ENCODE measurements at places on chromosomes 6 and 20.

DNA sequence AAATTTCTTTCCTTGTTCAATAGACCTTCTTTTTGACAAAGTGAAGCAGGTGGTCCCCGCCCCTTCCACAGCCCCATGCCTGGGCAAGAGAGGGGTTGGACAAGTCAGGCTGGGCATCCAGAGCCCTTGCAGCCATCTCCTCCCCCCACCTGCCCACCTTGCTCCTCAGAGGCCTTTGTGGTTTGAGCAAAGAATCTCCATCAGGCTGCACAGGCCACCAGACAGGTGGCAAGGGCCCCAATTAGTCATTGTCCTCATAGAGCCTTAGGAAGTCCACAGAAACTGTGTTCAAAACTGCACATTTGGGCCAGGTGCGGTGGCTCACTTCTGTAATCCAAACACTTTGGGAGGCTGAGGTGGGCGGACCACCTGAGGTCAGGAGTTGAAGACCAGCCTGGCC lies 1.5 kb upstream of the MAPK13 start:
- no peak for DNase-seq

GRCh38 chr20:47620808-47621805 lies 119.4 kb downstream of the NCOA3 start:
- DNase-seq: no peak

DNA sequence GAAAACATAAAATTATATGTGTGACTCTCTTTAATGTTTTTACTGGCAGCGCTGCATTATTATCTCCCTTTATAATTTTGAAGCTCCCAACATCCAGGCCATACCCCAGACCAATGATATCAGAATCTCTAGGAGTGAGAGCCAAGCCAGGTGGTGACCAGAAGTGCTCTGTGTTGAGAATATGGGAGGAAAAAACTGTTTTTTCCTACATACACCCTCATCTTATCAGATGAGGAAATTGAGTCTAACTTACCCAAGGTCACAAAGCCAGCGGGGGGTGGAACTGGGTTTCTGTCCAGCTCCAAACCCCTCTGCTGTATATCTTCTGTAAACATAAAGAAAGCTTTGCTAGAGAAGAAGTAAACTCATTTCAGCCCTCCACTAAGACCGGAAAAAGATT lies 42.5 kb downstream of the LY86 start:
- DNase-seq: no peak

GRCh38 chr20:33674294-33675135 lies at the start of gene NECAB3:
TSS of gene NECAB3 (minus strand) at chr20:33674428. CDS start at chr20:33674352, 76 bp downstream.
- DNase-seq: peak; percentile 78

DNA sequence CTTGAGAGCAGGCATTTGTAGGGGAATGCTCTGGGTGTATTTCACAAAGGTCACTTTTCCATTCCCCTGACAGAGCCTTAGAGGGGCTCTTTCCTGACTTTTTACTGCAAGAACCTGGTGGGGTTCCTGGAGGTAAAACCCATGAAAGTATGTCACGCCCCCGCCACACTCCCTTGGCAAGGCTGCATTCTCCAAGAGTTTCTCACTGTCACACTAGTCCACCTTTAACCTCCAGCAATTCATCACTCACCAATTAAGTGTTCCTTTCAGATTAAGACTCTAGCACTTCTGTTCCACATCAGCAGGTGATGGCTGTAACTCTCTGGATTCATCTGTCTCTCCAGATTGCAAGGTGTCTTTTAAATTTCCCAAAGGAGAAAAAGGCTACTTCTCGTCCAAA lies 32.7 kb upstream of the NKX2-4 start:
- DNase-seq: no peak

GRCh38 chr6:25354078-25354932 lies 75.1 kb downstream of the CARMIL1 start:
- DNase-seq: no peak

DNA sequence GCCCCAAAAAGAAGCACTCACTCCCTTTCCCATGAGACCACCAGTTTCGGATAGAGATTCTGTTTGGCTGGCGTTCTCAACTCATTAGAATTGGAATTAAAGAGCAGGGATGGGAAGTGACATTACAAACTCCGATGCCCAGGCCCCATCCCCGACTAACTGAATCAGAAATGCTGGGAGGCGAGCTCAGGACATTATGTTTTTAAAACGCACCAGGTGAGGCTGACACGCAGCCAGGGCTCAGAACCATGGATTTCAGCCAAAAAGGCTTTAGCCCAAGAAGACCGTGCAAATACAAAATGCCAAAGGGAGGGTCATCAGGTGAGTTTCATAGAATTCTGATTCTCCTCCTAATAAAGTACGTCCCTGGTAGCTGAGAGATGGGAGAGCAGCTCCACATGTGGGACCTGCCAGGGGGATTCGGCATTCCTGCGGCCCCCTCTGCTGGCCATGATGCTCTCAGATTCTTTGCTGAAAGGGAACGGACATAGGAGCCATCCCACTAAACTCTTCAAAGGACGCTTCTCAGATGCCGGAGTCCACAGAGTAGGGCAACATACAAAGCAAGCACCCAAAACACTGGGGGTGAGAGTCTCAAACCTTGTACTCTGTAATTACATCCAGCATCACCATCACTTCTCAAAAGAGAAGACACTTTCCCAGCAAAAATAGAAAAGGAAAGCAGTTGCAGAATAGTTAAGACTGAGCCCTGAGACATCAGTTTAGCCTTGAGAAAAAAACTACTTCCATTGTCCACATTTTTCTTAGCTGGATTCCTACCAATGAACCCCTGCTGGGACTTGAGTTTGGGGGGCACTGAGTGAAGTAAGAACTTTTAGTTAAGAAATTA lies 205.2 kb downstream of the BMP7 start:
- DNase-seq: peak; percentile 80

DNA sequence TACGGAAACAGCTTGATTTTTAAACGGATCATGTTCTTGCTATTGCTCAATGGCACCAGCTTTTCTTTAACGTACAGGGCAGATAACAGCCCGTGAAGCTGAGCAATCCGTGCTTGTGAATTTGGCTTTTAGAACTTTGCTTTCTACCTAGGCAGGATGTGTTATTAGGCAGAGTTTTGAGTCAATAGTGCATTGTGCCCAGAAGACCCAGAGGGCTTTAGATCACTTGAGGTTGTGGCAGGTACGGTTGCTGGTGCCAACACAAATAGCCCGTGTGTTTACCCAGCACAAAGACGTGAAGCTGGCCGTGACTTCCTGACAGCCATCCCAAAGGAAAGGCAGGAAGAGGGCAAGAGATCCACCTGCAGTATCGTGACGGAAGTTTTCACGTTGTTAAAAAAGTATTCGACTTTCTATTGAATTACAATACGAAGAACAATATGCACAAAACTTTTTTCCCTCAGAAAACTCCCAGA lies 117.4 kb upstream of the FRMD1 start:
- DNase-seq: no peak

- no peak for DNase-seq
Observed at GRCh38 chr6:137217801-137218472, 1.2 kb downstream of the IFNGR1 start.

DNA sequence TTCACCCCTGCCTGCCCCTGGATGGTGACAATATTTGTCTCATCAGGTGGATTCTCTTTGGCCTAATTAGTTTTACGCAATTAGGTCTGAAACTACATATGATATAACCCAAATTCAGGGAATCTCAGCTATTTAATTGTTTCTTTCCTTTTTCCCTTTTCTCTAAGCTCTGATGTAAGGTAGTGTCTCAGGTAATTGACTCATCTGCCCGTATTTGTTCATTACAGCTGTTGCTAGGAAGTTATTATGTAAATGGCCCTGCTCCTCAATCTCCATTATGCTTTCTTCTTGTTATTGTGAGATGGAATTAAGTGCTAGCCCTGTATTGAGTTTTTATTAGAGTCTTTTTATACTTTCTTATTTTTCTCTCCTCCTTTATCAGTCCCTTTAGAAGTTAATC lies 378.2 kb upstream of the ARID1B start:
- DNase-seq: no peak

DNA sequence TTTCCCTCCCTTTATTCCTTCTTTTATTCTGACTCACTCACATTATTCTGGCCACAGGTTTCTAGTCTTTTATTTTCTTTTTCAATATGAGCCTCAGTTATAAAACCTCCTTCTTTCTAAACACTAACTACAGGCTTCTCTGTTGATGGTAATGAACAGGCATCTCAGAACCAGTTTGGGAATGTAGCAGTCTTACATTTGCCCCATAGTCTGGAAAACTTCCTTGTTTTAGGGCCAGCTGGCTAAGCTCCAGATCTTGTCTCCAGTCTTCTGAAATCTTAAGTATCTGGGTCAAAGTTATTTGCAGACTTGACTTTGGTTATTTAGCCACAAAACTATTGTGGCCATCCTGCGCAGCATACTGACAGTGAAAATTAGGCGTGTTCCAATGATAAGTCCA lies 97.0 kb upstream of the MAN1A1 start:
- DNase-seq: no peak

DNA sequence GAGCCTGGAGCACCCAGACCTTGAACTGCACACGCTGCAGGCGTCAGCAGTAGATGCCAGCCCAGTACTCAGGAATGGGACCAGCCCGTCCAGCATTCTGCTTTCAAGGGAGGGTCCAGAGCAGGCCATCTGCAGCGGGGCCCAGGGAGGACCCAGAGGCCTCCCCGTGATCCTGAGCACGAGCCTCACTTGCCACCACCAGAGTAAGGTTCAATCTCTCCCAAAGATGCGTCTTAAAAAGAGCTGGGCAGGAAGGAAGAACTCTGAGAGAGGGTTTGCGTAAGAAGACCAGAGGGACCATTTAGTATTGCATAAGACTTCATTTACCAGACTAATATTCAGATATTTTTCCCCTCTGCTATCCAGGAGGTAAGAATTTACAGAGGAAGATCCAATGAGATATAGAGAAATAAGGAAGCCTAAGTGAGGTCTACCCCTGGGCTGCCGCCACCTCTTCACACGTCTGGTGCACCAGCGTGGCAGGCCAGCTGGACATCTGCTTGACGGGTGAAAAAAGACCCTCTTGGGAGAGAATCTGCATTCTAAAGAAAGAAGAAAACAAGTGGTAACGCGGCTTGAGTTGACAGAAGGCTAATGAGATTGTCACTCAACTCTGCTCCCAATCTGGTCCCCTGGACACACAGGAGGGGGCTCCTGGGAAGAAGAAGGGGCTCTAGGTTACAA lies 107.3 kb downstream of the PRND start:
- no peak for DNase-seq

DNA sequence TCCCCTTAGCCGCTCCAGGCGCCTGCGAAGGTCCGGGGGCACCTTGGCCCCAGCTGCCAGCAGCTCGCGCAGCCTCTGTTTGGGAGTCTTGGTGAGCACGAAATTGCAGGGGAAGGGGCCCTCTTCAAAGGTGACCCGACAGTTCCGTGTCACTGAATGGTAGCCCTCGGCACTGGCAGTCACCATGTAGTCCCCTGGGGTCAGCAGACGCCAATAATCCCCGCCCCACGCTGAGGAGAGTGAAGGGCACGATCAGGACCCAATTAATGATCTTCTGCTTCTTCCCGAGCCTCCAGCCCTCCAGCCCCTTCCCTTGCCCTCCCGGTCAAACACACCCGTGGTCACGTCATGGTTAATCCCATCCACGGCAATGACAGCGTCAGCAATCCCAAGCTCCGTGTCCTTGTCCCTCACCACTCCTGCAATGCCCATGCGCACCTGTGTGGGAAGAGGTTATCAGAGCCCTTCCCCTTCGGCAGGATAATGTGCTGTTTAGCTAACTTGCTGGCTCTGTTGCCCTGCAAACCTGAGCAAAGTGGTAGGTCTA lies 6.2 kb downstream of the CPXM1 start:
- no peak for DNase-seq

GRCh38 chr20:40144581-40144980 lies 544.5 kb downstream of the MAFB start:
- DNase-seq: no peak

DNA sequence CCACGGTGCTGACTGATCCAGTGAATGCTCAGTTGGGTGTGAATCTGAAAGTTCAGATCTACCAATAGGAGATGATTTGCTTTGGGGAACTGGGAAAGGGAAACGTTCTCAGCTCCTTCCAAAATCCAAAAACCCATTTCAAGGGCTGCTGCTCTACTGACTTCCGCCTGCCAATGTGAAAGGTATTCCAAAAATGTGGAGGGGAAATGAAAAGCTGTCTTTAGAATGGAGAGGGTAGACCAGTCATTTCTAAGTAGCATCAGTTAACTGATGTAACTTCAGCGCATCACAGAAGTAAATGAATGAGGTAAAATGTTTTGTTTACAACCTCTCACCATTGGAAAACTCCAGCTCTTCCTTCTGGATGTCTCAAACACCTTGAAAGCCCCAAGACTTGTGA lies 19.6 kb upstream of the EYA2 start:
- DNase-seq: no peak

GRCh38 chr20:46964618-46965455 lies 70.2 kb downstream of the EYA2 start:
- DNase-seq: no peak

DNA sequence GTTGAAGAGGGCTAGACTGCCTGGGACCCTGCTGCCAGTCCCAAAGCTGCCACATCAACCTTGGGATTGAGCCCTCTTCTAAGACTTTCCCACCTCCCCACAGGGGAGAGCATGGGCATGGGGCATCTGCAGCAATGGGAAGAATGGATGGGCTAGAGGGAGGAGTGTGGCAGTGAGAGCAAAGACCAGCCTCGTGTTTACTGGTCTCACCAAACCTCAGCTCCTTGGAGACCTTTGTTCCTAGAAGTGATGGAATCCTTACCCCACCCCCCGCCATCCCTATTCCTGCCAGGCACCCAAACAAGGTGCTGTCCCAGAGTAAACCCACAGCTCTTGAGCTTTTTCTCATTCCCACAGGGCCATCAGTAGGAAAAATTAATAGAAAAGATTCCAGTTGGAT lies 20.0 kb upstream of the ARMC12 start:
- no peak for DNase-seq

GRCh38 chr6:30136570-30137286 lies 788 bp downstream of the TRIM40 start:
- DNase-seq: no peak
